ENCODE measurements at places on chromosomes 1 and 21.

GRCh38 chr1:217389895-217390294 lies 241.0 kb downstream of the GPATCH2 start:
- no peak for DNase-seq

DNA sequence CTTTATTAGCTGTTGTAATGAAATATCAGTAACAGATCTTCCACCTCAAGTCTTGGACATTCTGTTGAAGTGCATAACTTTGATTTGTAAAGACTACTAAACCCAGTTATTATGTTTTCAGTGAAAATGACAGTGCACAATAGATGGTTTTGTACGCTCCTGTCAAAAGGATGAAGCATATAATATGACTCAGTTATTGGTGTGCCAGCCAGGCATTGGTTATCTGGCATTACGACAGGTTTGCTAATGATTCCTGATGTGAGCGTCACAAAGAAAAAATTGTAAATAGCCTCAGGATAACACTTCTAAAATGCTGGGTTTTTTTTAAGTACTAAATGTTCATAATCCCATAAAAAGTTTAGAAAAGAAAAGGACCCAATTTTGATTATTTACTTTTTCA lies 147.9 kb downstream of the MAGI3 start:
- no peak for DNase-seq

GRCh38 chr1:11880911-11881748 lies 22.4 kb upstream of the NPPB start:
- DNase-seq, result no peak

- DNase-seq, result no peak
Observed at GRCh38 chr1:86875722-86876121, 38.2 kb downstream of the SELENOF start.

GRCh38 chr21:26118938-26119540 lies 51.5 kb downstream of the APP start:
- no peak for DNase-seq

- DNase-seq, result no peak
Observed at GRCh38 chr21:41800425-41801320, 33.8 kb upstream of the RIPK4 start.

GRCh38 chr1:154745750-154746425 lies 124.2 kb downstream of the KCNN3 start:
- DNase-seq, result no peak

DNA sequence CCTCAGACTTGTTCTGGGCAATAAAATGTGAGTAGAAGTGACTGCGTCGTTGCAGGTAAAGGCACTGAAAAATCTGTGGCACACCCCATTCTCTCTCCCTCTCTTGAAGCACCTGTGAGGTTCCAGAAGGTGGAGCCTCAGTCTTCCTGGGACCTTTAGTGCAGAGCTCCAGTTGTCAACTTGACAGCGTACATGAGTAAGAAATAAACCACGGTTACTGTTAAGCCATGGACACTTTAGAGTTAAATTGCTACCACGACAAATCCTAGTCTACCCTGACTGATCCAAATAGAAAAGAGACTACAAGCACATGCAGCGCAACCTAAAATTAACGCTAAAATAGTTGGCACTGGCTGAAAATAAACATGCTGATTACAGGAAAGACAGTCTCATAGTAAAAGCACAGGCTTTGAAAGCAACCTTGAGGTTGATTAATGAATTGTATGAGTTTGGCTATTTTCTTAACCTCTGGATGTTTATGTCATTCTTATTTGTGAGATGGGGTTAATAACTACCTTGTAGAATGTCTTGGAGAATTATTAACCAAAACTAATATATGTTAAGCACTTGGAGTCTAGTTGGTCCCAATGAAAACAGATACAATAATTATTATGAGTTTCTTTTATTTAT lies 93.0 kb upstream of the PLPPR4 start:
- DNase-seq, result no peak

DNA sequence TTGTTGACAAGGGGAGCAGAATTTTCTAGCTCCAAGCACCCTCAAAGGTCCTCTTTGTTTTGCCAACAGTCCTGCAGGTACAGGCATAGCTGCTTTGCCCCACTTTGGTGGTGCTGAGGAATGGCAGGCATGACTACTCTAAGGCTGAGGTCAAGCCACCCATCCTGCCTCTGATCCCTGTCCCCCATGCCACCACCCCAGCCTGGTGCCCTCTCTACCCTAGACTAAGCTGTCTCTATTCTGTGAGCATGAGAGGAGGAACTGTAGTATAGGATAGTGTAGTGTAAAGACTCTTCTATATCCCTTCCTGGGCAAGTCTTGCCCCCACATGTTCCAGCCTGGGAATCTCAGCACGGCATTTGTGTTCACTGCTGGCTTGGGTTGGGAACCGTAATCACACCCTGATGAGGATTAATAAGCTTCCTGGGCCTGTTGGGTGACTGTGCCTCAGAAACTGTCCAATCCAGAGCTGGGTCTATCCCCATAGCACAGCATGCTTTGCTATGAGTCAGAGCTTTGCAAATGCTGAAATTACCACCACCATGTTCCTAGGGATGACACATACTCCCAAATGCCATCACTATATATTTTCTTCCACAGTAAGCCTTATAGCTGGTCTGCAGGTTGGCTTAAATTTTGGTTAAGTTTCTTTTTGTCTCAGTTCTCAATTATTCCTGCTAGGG lies 105.7 kb upstream of the PPP2R5A start:
- no peak for DNase-seq

Data from activated T-helper 1 cell treated with Interleukin-2 at 50 U/mL for 16 hours (primary cell).